ENCODE measurements at places on chromosomes 5 and 9.

DNA sequence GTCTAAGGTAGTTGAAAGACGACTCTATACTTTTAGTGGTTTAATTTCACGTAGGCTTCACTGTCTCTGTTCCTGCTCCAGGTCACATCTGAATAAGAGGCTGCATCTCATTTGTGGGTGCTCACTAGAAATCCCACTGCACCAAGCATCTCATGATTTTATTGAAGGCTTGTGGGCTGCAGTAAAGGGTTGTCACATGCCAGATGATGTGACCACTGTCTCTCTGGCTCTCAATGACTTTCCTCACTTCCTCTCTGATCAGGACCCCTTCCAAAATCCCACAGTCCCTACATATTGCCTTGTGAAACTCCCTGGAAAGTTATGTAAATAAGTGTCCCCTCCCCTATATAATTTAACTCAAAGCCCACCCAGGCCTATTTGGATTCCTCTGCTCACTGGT, 8.9 kb upstream of the ZCCHC10 start:
- no peak for DNase-seq

DNA sequence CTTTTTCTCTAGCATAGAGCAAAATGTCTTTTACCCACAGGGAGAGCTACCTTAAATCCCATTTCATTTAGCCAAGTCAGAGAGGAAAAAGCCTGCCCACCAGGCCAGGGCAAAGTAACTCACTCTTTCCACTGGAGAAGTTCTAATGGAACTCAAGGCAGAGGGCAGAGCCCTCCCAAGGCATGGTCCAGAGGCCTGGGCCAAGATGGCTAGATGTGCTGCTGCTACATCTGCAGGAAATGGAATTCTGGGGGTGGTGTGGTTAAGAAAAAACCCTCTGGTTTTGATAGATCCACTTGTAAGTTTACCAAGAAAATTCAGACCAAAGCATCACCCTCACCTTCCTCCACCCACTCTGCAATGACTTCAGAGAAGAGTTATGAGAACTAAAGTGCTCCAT, 37.3 kb downstream of the CSF2 start:
- no peak for DNase-seq

- no peak for DNase-seq
Measured at GRCh38 chr5:24280215-24280614, 364.6 kb downstream of the CDH10 start.

DNA sequence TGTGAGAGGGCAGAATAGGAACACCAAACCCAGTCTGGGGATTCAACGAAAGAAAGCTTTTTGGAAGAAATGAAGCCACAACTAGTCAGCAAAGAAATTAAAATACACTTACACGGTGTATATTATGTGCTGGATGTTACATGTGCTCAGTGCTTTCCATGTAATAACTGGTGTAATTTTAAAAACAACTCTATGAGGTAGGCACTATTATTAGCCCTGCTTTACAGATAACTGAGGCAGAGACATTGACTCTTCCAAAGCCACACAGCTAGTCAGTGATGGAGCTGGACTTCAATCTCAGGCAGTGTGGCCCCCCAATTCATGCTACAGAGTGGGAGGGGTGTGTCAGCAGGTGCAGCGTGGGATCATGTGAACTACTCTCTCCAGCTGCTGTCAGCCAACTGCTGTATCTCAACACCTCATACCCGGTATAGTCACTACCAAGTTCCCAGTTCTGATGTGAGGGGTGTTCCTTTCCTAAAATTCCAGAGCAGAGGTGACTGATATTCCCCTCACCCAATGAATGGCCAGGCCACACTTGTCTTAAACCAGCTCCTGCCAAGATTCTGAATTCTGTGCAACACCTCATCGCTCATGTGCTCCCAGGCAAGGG, 33.8 kb upstream of the TJP2 start:
- no peak for DNase-seq

DNA sequence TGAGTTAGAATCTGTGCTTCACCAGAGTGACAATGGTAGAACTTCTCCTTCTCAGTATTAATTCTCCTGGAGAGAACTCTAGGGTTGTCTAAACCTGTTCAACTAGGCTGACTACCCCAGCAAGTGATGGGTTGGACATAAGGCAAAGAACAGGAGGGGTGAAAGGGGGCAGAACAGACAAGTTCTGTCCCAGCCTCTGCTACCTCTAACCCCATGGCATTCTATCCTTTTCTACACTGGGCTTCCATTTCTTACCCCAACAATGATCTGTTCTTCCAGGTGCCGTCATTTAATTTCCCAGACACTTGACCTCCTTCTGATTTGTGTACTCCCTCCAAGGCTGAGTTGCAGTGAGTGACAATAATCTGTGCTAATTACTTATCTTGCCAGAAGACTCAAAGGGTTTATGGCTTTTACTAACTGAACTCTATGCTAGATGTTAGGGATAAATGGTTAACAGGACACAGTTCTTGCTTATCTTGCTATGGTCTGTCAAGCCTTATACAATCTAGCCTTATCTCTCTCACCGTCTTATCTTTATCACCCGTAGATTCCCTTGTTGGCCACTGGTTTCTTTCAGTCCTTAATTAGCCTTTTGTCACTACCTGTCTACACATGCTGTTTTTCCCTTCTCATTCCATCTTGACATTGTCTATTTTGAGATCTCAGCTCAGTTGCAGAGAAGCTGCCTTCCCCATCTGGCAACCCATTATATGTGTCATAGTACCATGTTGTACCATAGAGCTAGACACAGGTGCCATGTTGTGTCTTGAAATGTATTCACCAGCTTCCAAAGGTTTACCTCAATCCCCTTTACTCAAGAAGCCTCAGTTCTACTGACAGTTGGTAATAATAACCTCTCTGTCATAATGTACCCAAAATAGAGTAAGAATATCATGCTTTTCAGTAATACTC, 10.0 kb upstream of the MATR3 start:
- no peak for DNase-seq

DNA sequence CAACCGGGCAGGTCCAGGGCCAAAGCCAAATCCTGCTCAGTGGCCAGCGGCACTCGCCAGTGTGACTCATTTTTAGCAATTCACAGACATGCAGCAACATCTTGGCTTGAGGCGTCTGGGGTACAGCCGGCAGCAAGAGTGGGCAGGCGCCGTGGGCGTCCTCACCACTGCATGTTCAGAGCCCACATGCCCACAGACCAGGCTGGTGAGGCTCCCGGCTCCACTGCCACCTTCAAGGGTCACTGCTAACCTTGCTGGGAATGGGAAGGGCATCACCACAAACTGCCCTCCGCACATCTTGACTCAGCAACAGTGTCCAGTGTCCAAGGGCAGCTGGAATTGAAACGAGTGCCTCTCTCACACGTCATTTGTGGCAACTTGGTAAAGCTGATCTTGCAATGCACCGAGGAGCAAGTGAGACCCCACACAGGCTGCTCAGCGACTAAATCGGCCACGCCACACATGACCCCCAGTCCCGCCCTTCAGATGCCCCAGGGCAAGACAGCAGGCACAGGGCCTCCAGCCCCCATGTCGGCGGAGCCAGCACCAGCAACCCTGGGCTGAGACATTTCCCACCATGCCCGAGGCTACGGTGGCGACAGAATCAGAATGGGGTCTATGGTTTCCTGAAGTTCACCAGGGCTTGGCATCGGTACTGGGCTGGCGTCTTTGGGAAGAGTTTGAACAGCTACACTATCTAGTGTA, 140.3 kb downstream of the ROR2 start:
- no peak for DNase-seq
